Mesendoderm (in vitro differentiated cells): ENCODE measurements at places on chromosomes 7 and 10.

DNA sequence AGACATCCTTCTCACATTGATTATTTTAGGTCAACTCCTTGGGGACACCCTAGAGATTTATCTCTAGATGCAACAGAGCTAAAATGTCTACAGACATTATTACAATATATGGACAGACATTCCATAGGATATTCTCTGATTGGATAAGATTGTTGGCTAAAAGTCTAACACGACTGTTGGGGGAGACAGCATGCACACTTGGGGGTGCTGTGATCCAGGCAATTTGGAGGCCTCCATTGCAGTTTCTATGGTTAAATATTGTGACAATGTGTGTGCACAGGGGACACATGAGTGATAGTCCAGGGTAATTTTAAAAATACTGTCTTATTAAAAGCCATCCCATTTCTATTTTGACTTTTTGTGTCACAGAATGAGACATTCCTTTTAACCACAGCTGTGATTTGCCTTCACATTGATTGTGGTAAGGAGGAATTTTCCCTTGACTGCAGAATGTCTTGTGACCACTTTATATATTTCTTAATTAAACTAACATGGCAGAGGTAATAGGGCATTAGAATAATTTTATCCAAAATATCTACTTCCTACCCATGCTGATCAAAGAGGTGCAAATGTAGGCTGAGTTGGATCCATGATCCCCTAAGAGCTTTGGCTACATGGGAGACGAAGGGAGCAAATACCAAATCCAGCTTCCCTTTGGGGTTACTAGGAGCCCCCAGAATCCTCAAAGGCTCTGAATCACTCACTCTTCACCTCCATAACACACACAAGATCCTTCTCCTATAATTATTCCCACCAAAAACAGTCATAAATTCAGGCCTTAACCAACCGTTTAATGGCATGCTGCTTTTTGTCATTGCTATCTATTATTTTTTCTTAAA is 7.3 kb downstream of the TFPI2 start:
- H3K27ac ChIP-seq, result no peak overlapping the region
- no peaks in the 10 kb centered on the region for H3K4me1 ChIP-seq
- no peak for DNase-seq

- H3K4me3 ChIP-seq, result no peak overlapping the region
- no peaks in the 10 kb centered on the region for H3K4me1 ChIP-seq
- no peak for DNase-seq
- H3K27ac ChIP-seq, result no peak overlapping the region
- H3K36me3 ChIP-seq, result no peaks in the 10 kb centered on the region
These were observed 31.0 kb downstream of the ADRA2A start for GRCh38 chr10:111107846-111108245.

DNA sequence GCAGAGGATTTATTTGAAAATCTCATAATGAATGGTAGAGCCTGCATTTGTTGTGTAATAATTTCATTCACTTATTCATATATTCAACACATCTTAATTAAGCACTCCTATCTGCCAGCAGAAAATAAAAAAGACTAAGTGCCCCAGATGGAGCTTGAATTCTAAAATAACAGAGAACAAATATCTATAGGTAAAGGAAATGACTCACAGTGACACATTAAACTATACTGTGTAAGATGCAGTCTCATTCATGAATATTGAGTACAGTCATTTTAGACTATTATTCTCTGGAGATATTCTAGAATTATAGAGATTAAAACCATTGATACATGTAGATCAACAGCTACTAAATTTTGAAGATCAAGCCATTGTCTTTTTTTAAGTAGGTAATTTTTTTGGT is 72.1 kb downstream of the PTPRZ1 start:
- no peak overlapping the region for H3K4me3 ChIP-seq
- H3K27ac ChIP-seq, result no peak overlapping the region
- H3K27me3 ChIP-seq, result no peaks in the 10 kb centered on the region
- no peak for DNase-seq

GRCh38 chr10:82544377-82544776 is 669.4 kb downstream of the NRG3 start:
- H3K27ac ChIP-seq, result no peak overlapping the region
- H3K36me3 ChIP-seq, result no peaks in the 10 kb centered on the region
- DNase-seq, result peak; percentile 80
- no peaks in the 10 kb centered on the region for H3K4me1 ChIP-seq
- H3K27me3 ChIP-seq, result no peaks in the 10 kb centered on the region
- H3K4me3 ChIP-seq, result no peak overlapping the region

DNA sequence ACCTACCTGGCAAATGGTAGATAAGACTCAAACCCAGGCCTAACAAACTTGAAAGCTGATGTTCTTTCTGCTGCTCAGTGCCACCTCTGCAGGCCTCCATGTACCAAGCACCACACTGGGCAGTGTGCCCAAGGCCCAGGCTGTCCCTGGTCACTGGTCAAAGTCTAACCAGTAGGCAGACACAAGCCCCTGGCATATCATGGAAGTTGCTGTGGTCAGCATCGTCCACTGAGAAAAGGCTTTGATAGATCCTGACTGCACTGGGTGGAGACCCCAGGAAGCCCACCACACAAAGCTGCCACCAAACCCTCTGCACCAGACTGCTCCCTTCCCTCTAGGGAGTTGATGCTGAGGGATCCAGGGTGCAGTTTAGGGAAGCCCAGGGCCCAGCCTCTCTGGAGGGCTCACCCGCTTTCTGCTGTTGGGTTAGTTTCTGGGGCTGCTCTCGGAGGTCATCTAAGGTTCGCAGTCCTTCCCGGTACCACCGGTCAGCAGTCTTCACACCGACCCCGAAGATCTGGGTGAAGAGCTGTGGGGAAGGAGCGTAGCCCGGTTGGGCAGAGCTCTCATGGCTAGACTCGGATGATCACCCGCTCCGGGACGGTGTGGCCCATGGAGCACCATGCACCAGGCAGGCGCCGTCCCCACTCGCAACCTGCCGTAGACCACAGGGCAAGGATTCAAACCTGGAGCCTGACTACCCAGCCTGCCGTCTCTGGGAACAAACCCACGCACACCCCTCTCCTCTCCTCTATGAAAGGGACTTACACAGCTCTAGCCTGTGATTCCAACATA is 6.0 kb downstream of the POLM start:
- H3K27ac ChIP-seq, result no peak overlapping the region
- no peak for DNase-seq
- no peaks in the 10 kb centered on the region for H3K27me3 ChIP-seq
- H3K36me3 ChIP-seq, result peaks cover 3% of the 10 kb centered on the region

- no peaks in the 10 kb centered on the region for H3K27me3 ChIP-seq
- no peak overlapping the region for H3K27ac ChIP-seq
- H3K4me3 ChIP-seq, result no peak overlapping the region
These were observed 102.2 kb downstream of the CELF2 start for GRCh38 chr10:11119843-11120242.

GRCh38 chr10:69337296-69338132 is 59.2 kb downstream of the HK1 start:
- H3K4me1 ChIP-seq, result peaks cover 30% of the 10 kb centered on the region
- H3K27ac ChIP-seq, result peak overlapping the region; percentile 19
- H3K36me3 ChIP-seq, result no peaks in the 10 kb centered on the region
- peak; percentile 69 for DNase-seq
- H3K27me3 ChIP-seq, result no peaks in the 10 kb centered on the region

DNA sequence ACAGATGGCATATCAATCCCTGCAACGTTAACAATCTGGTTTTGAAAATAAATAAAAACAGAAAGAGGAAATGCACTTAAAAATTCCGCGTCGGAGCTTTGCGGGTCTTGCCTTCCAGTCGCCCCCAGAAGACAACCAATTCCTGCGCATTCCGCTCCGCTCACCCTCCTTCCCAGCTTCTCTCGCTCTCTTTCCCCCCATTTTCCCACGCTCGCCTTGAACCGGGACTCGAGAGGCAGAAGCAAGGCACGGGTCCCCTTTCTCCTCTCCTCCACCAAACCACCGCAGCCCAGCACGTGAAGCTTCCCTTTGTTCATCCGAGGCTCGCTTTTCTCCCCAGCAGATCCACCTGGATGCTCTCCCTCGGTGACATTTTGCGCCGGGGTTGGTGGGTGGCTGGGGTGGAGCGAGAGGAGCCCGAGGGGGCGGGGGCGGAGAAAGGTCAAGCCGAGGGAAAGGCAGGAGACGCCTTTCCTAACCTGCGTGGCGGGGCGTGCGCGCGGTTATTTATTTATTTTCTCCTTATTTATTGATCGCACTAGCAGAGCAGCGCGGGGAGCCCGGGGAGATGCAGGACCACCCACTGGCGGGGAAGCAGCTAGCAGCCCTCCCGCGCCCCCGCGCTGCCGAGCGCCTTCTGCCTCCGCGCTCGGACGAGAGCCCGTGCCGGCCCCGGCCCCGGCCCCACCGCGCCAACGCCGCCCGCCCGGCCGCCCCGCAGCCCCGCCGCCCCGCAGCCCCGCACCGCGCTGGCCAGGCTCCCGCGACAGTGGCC is at the start of gene KCND2:
Gene KCND2, plus strand, starts transcription at position 475 of the 775 bp plus-strand sequence.
- no peaks in the 10 kb centered on the region for H3K4me1 ChIP-seq
- no peaks in the 10 kb centered on the region for H3K36me3 ChIP-seq
- peak within 1 kb of the TSS; percentile 33 for H3K4me3 ChIP-seq

DNA sequence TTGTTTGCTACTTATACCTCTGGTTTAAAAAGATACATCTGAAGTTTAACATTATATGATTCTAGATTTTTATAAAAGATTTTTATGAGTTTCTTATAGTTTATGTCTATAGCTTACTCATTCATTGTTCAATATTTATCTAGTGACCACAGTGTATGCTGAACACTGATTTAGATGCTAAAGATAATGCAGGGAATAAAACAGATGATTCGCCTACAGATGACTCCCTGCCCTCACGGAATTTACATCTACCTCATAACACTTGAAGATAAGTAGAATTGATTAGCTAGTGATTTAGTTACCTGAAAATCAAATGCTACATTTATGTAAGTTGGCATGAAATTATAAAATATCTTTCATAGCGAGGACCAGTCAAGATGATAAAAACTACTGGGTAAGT is 105.8 kb downstream of the HIPK2 start:
- no peak overlapping the region for H3K4me3 ChIP-seq
- no peaks in the 10 kb centered on the region for H3K27me3 ChIP-seq
- H3K4me1 ChIP-seq, result no peaks in the 10 kb centered on the region
- H3K27ac ChIP-seq, result no peak overlapping the region
- no peaks in the 10 kb centered on the region for H3K36me3 ChIP-seq
- no peak for DNase-seq

DNA sequence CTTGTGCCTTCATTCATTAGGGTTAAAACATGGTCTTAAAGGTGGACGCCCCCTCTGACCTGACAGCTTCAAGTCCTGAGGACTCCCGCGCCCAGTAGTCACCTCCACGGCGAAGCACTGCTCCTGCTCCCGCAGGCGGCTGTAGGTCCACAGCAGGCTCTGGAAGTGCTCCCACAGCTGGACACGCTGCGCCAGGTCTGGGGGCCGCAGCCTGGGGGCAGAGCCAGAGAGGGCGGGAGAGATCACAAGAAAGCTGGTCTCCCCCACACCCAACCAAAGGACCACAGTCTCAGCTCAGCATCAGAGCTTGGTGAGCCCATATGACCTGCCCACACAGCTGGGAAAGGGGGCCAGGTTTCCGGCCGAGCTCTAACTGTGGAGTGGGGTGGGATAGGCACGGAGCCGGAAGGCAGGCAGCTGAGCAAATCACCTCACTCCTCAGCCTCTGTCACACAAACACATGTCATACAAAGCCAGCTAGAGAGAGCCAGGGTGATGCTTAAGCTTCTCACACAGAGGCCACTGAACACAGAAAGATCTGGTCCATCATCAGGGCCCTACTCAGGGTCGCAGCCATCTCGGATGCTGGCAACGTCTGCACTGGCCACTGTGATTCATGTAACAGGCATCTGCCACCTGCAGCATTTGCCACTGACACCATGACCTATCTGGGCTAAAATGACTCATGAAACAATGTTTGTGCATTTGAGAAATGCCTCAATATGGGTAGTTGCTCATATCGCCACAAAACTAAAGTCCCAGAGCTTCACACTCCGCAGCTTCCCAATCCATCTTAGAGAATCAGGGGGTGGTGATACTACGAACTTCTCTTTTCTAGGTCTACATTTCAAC is 12.6 kb downstream of the HPS1 start:
- H3K4me3 ChIP-seq, result no peak overlapping the region
- no peaks in the 10 kb centered on the region for H3K4me1 ChIP-seq
- no peak for DNase-seq
- no peaks in the 10 kb centered on the region for H3K27me3 ChIP-seq
- H3K27ac ChIP-seq, result no peak overlapping the region
- H3K36me3 ChIP-seq, result peaks cover 9% of the 10 kb centered on the region

DNA sequence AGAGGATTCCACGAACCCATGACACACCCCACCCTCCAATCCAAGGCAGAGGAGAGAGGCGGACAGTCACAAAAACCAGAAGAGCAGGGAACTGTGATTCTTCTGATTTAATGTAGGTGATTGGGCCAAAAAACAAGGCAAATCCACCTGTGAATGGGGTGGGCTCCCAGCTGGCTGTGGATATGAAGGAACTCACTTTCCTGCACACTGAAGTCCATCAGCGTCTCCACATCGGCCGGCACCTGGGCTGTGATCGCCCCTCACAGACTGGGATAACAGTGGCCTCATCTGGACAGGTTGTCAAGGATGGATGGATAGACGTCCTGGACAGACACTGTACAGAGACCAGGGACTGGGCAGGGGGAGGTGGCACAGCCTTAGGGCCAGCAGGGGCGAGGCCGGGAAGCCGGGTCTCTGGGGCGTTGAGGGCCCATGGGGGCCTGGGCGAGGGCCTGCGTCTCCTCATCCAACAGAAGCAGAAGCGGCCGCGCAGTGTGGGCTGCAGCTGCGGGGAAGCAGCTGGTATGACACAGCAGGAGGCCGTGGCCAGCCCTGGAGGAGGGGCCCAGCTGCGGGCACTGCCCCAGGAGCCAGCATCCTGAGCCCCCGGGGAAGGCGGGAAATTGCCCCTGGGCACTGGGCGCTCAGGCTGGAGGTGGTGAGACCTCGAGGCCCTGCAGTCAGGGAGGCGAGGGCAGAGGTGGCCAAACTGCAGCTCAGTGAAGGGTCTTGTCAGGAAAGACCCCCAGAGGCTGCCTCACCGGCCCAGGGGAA is 54.2 kb downstream of the DIP2C start:
- no peak overlapping the region for H3K27ac ChIP-seq
- H3K4me3 ChIP-seq, result no peak overlapping the region
- no peak for DNase-seq
- no peaks in the 10 kb centered on the region for H3K4me1 ChIP-seq
- H3K27me3 ChIP-seq, result no peaks in the 10 kb centered on the region
